ENCODE measurements at places on chromosomes 7 and 10.

DNA sequence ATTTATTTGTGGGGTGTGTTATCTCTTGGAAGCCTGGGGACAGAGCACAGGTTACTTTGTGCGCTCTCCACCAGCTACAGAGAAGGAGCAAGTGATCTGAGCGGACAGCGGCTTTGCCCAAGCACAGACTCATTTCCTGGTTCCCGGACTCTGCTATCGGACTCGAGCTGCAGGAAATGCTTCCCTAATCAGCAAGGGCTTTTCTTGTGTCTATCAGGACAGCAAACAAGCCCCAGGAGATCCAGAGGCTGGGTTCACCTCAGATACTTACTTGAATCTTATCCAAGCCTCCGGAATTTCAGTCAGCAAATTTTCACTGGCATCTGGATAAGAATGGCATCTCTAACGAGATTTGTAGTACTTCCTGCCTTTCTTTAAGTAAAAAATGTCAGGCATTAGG is 27.8 kb downstream of the MRC1 start:
- no peak for DNase-seq

DNA sequence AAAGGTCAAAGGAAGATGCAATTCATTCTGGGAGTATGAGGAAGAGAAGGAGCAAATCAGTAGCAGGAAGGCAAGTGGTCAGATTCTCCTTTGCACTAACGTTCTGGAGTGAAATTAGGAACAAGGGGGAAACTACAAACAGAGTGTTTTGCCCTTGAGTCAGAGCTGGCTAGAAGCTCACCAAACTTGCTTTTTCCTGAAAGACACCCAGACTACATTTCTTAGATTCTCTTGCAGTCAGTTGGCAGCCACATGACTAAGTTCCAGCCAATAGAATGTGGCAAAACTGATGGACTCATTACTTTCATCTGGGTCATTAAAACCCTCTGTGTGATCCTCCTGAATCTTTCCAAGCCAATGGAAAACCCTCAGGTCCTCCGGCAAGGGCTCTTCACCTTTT is 18.6 kb upstream of the DLX5 start:
- no peak for DNase-seq

- DNase-seq, result no peak
Measured at GRCh38 chr7:148474481-148475025, 116.0 kb upstream of the C7orf33 start.

- DNase-seq, result no peak
Measured at GRCh38 chr10:9229702-9230244, 1175.3 kb downstream of the GATA3 start.

GRCh38 chr10:96548589-96548988 is 34.9 kb upstream of the TLL2 start:
- DNase-seq, result no peak

DNA sequence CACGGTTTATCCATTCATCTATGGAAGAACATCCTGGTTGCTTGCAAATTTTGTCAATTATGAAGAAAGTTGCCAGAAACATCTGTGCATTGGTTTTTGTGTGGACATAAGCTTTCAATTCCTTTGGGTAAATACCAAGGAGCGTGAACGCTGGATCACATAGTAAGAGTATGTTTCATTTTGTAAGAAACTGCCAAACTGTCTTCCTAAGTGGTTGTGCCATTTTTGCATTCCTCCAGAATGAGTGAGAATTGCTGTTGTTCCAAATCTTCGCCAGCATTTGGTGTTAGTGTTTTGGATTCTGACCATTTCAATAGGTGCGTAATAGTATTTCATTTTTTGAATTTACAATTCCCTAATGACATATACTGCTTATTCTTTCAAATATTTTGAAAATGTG is 155.3 kb upstream of the FRMD4A start:
- DNase-seq, result no peak

Measured in stimulated activated CD4-positive, alpha-beta T cell treated with anti-CD3 and anti-CD28 coated beads, TNF-alpha, amount 100 ng/mL, for 1 hour (primary cell).